Memory B cell (primary cell): ENCODE measurements at places on chromosomes 2 and 18.

- no peak for DNase-seq
These were observed 73.5 kb downstream of the FBXO15 start for GRCh38 chr18:74073957-74074667.

- DNase-seq, result no peak
These were observed 508 bp upstream of the TUBA4B start for GRCh38 chr2:219252570-219252899.

DNA sequence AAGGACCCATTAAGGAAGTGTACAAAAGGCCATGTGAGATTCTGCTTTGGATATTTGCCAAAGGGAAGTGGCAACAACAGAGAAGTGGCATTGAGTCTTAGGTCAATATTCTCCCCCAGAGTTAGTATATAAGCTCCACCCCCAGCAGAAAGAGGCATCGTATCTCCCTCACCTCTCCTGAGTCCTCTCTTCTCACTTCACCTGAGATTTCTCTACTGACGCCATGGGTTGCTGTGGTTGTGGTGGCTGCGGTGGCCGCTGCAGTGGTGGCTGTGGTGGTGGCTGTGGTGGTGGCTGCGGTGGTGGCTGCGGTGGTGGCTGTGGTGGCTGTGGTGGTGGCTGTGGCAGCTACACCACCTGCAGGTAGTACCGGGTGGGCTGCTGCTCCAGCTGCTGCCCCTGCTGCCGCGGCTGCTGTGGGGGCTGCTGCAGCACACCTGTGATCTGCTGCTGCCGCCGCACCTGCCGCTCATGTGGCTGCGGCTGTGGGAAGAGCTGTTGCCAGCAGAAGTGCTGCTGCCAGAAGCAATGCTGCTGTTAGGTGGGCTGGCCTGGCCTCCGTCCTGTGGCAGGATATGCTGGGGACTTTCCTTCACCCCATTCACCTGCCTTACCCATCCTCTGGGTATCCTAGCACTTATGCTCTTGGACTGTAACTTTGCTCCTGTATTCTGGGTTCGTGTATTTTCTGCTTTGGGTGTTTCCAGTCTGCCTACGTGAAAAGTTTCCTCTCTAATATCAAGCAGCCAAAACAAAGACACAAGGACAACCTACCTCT, 5.9 kb downstream of the SCYGR3 start:
- peak; percentile 26 for DNase-seq

GRCh38 chr18:67290421-67290820, 226.1 kb downstream of the DSEL start:
- no peak for DNase-seq

DNA sequence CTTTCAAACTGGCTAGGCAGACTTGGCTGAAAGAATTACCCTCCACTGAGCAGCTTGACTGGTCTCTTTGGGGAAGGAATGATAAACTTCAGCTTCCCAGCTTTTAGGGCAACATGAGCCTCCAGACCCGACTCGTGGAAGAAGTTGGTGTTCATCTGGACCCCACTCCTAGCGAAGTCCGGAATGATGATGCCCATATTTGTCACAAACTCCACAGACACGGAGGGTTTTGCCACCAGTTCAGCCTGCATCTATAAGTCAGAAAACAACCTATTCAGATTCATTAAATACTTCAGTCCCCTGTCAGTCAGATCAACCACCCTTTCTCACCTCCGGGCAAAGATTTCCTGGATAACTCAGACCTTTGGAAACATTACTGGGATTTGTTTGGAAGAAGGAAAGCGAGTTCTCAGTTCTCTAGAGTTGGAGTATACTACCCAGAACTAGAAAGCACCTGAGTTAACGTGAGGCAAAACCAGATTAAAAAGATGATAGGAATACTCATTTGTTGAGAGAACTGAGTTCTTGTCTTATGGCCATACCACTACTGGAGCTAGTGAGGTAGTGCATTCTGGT, 21.0 kb downstream of the APOB start:
- no peak for DNase-seq

DNA sequence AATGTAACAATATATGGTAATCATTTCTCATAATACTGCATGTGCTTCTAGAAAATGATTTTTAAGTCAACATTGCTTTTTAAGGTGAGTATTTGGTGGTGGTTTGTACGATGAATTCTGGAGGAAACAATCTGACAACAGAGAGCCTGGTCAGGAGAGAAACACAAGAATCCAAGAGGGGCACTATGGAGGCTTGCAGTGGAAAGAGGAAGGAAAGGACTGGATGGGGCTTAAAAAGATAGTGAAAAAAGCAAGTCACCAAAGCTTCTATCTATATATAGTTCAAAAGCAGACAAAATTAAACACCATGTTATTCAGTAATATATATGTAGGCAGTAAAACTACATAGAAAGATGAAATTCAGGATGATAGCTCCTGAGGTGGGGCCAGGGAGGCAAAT, 109.4 kb upstream of the SERTAD2 start:
- no peak for DNase-seq

- no peak for DNase-seq
These were observed 9.3 kb upstream of the KCNE4 start for GRCh38 chr2:223042704-223043118.

GRCh38 chr18:34740101-34740500, 30.0 kb downstream of the DTNA start:
- no peak for DNase-seq

- DNase-seq, result peak; percentile 33
These were observed 51.0 kb downstream of the SETBP1 start for GRCh38 chr18:44731530-44732237.

- no peak for DNase-seq
These were observed 61.3 kb downstream of the UBE2E3 start for GRCh38 chr2:181041661-181042060.

DNA sequence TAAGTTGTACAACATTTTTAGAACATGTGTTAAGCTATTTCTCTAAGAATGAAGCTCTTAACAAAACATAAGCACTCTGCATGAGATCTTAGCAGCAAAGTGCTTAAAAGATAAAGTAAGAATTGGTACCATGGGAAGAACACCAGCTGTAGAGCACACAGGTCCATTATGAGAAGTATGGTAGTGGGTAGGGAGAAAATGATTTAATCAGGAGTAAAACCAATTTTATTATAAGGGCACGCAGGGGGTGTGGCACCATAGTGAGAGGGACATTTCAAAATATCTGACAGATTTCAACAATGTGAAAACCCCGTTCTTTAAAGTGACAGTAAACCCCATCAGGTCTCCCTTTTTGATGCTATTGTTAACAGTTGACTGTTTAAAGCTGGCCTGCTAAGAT, 492.9 kb downstream of the ARHGAP15 start:
- no peak for DNase-seq

DNA sequence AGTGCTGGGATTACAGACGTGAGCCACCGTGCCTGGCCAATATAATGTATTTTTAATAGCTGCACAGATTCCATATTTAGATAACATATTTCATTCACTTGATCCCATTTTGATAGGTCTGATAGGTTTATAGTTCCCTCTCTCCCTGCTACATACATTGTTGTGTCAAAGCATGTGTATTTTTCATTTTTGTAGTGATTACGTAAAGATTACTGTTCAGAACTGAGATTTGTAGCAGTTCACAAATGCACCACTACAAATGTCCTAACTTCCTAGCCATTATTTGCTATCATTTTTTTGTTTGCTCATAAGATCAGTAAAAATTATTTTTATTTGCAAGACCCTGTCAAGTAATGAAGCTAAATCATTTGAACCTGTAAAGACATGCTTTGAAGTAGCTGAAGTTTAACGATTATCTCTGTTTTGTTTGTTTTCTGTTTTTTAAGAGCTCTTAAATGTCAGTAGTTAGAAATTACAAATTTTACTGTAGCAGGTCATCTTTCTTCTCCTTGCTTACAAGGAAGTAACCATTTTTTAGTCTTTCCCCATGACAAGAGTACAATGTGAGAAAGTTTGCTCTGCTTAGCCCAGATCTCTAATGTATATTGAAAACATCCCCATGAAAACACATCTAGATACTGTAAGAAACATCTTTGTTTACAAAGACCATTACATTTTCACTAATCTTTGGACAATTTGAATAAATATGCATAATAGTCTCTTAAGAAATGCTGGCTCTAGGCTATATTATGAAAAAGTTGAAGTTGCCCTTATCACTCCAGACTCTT, 54.1 kb downstream of the EML4 start:
- no peak for DNase-seq

GRCh38 chr2:85255813-85256594, 71.8 kb downstream of the TGOLN2 start:
- DNase-seq, result no peak
